ENCODE measurements at places on chromosomes 3 and 15.

- no peak for DNase-seq
Measured at GRCh38 chr3:135326851-135327250, 531.8 kb downstream of the EPHB1 start.

GRCh38 chr3:13046569-13047274 is 26.5 kb downstream of the IQSEC1 start:
- DNase-seq, result no peak

- DNase-seq, result no peak
Measured at GRCh38 chr3:11290743-11291680, 18.8 kb downstream of the ATG7 start.

DNA sequence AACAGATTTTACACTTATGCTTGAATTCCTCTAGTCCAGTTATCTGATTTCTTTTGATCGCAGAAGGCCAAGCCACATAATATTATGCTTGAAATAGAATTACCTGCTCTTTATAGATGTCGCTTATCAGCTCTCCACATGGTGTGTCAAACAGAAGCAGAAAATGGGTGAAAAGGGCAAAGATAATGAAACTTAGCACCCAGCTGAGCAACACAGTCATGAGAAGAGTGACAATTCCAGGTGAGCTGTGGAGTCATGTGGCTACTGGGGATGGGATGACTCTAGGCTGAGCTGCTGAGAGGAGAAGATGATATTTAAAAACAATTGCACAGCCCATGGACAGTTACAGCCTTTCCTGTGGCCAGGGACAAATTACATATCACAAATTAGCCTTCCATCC is 398.7 kb upstream of the PDZRN3 start:
- DNase-seq, result no peak

DNA sequence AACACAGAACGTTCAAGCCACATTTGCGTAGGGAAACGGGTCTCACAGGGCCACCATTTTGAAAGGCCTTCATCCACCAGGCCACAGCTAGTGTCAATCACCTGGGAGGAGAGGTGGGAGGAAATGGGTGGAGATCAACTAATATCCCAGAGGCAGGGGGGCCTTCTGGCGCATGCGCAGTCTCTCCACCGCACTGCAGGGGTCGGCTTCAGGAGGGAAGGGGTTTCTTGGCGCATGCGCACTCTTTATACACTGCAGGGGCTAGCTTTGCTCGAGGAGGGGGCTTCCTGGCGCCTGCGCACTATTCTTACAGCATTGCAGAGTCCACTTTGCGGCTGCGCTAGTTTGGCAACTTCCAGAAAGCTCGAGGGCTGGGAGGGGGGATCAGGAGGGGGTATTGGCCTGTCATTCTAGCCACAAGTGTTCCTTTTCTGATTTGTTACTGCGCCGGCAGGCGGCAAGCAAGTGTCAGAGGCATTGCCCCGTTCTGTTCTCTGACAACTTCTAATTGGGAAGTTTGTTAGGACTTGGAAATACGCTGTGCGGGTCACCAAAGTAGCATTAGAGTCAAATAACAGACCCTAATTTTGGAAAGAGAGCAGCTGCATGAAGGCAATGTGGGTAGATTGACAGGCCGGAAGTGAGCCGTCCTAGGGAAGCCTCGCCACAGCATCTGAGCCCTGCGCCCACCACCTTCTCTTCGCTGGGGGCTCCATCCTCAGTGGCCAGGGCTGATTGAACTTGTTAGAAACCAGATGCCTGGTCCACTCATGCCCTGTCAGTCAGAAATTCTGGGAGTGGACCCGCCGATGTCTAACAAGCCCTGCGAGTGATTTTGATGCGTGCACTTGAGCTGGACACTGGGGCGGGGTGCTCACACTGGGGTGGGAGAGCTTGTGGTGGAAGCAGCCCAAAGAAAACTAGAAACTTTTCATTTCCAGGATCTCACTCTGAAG is 173.5 kb upstream of the NDN start:
- DNase-seq, result no peak

- no peak for DNase-seq
Measured at GRCh38 chr3:17261627-17262369, 377.0 kb downstream of the PLCL2 start.

DNA sequence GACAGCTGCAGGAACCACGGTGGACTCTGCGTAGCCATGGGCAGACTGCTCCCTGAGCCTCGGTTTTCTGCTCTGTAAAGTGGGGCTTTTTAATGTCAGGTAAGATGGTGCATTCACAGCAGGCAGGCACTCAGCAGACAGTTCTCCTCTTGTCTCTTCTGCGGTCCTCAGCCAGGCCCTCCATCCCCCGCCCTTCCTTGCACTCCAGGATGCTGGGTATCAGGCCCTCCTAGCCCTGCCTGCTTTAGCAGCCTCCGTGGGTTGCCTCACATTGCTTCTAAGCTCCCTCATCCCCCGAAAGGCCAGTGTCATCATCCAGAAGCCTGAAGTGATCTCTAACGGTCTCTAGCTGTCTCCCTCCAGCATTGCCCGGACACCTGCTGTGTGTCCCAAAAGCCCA is 115.7 kb downstream of the WNT7A start:
- no peak for DNase-seq

- DNase-seq, result no peak
Measured at GRCh38 chr3:148615382-148615781, 82.3 kb upstream of the AGTR1 start.

DNA sequence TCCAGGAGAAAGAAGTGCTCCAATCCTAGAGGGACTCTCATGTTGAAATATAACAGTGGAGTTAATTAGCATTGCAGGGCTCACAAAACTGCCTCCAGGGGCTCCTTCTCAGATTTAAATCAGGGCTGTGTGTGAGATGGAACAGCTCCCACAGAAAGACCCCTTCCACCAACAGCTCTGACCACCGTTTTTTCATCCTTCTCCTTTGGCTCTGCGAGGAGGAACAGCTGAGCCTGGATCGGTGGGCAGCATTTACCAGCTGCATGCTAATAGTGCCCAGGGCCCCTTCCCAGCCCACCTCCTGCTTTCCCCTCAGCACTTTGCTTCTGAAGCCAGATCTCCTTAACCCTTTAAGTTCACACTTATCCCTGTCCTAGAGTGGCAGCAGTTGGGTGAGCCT is 119.2 kb upstream of the UBE2E1 start:
- DNase-seq, result no peak

- no peak for DNase-seq
Measured at GRCh38 chr15:35448294-35448693, 97.7 kb downstream of the DPH6 start.

DNA sequence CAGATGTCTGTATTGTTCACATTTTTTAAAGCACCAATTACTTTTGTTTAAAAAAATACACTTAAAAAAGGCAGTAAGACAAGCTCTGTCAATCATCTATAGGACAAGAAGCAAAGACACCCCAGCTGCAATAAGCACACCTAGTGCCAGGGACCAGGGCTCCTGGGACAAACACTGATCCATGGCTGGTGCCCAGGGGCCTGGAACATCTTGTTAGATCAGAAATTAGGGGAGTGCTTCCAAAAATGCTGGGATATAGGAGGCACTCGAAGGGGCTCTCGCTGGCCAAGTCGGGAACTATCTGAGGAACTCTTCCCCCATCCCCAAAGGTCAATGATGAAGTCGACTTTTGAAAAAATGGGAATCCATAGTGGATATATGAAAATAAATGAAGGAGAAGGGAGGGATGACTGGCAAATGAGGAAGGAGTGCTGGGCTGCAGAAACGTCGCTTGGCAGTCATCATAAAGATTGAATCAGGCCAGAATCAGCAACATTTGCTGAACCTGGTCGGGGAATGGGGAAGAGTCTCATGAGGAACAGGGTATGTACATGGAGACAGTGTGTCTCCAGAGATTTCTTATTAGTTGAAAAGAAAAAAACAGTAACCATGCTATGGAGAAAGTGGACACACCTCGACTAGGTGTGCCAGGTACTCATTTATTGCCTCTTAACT is 28.5 kb downstream of the TSPAN3 start:
- no peak for DNase-seq

- no peak for DNase-seq
Measured at GRCh38 chr3:184760337-184761074, 48.6 kb upstream of the MAGEF1 start.

- no peak for DNase-seq
Measured at GRCh38 chr3:168395551-168395950, 299.8 kb upstream of the GOLIM4 start.

- no peak for DNase-seq
Measured at GRCh38 chr3:131147534-131147933, 120.9 kb downstream of the NEK11 start.

- DNase-seq, result no peak
Measured at GRCh38 chr15:47717036-47717612, at the start of gene SEMA6D. Gene SEMA6D, plus strand, starts transcription at chr15:47717505. Its CDS starts 42,294 bp downstream, at chr15:47759799.

DNA sequence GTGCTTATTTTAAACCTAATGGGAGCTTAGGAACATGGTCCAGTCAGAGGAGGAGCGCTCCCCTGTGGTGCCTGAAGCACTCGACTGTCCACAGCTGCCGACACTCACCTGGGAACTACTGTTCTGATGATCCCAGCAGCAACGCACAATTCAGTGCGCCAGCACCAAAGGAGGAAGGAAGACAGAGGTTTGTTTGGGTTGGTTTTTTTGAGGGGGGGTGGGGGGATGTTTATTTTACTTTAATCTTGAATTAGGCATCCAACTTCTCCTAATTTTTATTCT is 48.8 kb upstream of the VGLL4 start:
- DNase-seq, result no peak

- no peak for DNase-seq
Measured at GRCh38 chr3:186790261-186790981, 7.0 kb downstream of the EIF4A2 start.

- no peak for DNase-seq
Measured at GRCh38 chr15:53979051-53979788, 979 bp downstream of the UNC13C start.

- DNase-seq, result no peak
Measured at GRCh38 chr3:129715854-129716253, 109.4 kb upstream of the PLXND1 start.

GRCh38 chr3:48367201-48367600 is 4.8 kb upstream of the FBXW12 start:
- DNase-seq, result no peak

DNA sequence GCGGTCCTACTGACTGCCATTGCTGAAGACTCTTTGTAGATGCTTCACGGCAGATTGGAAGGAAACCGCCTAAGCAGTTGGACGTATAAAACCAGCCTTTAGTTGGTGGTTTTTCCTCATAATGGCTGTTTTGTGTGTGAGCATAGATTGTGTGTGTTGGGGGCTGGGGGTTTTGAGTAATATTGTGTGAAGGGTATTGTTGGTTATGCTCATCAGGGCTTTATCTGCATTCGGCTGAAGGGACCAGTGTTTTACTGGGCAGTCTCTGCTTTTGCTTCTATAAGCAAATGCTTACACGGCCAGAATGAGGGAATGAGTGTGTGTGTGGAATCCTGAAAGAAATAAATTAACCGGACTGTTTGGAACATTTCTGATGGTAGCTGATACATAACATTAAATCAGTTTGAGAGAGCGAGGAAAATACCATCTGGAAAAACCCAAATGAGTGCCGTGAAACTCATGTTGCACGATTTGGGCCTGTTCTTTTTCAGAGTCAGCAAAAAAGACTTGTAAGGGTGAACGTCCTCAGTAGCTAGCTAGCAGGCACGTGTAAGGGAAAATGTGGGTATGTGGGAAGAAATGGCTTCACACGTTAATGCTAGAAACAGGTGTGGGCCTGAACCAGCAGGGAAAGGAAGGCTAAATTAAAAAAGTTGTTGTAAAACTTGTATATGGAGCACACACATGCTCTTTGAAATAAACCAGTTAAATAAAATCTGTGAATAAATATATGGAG is 1.9 kb downstream of the MITF start:
- no peak for DNase-seq

- no peak for DNase-seq
Measured at GRCh38 chr15:85831415-85832113, 36.8 kb upstream of the KLHL25 start.

DNA sequence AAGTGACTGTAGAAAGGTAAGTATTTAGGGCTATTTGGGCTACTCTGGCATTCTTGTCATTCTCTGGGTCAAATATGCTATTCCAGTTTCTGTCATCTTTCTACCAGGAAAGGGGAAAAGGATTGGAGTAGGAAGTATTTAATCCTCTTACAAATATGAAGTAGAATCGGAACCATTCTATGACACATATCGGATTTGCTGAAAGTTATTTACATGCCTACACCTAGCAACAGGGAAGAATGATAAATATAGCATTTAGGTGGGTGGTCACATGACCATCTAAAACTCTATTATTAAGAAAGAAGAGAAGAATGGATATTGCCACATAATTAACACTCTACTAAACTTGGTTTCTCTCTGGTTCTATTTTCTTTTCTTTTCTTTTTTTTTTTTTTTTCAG is 1353.1 kb downstream of the ZPLD1 start:
- no peak for DNase-seq

- no peak for DNase-seq
Measured at GRCh38 chr15:39393575-39394335, 187.1 kb upstream of the THBS1 start.

GRCh38 chr15:57595011-57595866 is 3.5 kb downstream of the MYZAP start:
- no peak for DNase-seq

DNA sequence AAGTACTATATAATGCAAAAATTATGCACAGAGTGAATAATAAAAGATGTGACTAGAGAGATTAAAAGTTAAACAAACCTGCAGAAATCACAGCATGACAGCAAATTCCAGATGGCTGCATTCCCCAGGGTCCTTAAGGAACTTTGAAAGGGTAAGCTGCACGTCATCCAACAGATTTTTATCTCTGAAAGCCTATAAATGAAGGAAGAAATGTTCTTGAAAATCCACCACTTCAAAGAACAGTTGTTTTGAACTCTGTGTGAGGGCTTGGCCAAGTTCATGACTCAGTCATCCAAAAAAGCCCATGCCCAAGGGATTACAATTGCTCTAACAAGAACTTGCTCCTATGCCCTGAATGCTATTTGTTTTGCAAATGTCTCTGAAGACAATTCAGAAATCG is 603.6 kb downstream of the PLOD2 start:
- DNase-seq, result no peak

- DNase-seq, result no peak
Measured at GRCh38 chr3:46299608-46300460, 54.1 kb upstream of the CCR2 start.

- no peak for DNase-seq
Measured at GRCh38 chr15:71125831-71126450, 10.7 kb downstream of the THSD4 start.

GRCh38 chr15:76324066-76324465 is 12.5 kb upstream of the ISL2 start:
- DNase-seq, result no peak

- DNase-seq, result no peak
Measured at GRCh38 chr3:191961022-191961421, 500.1 kb downstream of the PYDC2 start.

DNA sequence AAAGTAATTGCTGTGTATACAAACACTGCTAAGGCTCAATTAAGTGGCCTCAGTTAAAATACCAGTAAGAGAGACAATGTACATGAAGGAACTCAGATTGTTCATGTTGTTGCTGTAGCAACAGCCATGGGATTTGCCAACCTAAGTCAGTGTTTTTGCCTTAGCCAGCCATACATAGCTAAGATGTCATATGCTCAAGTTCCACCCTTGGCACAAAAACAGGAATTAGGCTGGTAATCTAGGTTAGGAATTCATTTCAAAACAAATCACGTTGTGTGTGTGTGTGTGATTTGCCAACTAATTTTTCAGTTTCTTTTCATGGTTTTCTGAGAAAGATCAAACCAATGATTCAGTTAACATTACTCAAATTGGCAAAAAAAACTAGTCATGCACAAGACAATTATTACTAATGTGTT is 143.7 kb upstream of the KCNMB2 start:
- no peak for DNase-seq

- DNase-seq, result no peak
Measured at GRCh38 chr15:66588971-66589370, 23.2 kb upstream of the LCTL start.
